Stimulated activated CD8-positive, alpha-beta memory T cell treated with anti-CD3 and anti-CD28 coated beads, Interleukin-4, amount 100 ng/mL, for 24 hours (primary cell): ENCODE measurements at places on chromosomes 7 and 10.

DNA sequence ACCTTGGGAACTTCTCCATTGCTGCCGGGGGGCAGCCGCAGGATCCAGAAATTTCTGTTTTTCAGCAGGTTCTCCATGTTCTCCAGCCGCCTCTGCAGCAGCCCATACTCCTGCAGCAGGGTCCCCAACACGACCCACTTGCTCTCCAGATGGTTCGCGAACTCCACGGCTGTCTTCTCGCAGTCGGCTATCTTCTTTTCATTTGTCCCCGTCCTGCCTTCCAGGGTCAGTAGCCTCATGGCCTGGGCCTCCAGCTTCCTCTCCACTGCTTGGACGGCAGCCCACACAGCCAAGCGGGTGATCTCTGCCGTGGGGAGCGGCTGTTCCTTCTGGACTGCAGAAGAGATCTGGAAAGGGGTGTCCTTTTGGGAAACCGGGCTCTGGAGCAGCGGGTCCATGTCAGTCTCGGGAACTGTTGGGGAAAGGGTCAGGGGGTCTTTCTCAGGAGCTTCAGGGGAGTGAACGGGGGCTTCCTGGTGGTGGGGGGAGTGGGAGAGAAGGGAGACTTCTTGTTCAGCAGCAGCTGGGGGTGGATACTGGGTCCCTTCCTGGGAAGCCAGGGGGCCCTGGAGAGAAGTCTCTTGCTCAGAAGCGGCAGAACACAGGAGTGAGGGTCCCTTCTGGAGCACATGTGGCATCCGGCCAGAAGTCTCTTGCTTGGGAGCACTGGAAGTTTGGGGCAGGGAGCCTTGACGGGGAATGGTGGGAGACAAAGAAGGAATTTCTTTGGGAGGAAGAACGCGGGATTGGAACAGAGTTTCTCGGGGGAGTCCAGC is 5.5 kb downstream of the ZNF777 start:
- no peak for DNase-seq

GRCh38 chr7:146146831-146147486 is 30.4 kb downstream of the CNTNAP2 start:
- no peak for DNase-seq

DNA sequence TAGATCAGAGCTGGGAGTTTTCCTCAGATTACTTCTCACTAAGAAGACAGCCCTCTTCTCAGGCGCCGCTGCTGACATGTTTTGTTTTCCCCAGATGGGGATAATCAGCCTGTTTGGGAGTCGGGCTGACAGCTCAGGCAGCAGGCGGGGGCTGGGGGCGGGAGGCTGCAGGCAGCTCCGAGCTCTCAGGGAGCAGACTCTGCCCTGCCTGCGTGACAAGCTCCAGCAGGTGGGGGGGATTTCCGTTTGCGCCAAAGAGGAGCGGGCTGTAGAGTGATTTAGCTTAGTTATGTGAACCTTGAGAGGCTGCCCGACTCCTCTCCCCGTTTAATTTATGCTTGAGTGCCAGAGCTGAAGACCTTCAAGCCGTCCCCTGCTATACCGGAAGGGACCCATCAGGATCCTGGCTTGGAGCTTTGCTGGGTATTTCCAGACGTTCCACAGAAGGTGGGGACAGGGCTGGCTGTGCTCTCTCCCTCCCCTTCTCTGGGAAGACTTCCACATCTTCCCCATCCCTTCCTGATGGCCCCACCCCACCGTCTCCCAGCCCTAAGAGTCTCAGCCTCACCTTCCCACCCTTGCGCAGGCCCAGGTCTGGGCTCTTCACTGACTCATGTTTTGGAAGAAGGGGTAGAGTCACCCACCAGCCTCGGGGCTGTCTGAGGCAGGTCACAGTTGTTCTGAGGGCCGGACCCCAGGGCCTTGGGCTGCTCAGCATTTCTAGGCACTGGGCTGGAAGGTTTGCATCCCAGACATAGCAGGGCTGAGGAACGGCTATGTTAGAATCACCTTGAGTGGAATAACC is 24.7 kb upstream of the ADCYAP1R1 start:
- DNase-seq, result no peak

- no peak for DNase-seq
Observed at GRCh38 chr10:100710151-100710871, 35.1 kb upstream of the PAX2 start.

- DNase-seq, result no peak
Observed at GRCh38 chr10:79628988-79629954, 18.5 kb downstream of the SFTPA1 start.

DNA sequence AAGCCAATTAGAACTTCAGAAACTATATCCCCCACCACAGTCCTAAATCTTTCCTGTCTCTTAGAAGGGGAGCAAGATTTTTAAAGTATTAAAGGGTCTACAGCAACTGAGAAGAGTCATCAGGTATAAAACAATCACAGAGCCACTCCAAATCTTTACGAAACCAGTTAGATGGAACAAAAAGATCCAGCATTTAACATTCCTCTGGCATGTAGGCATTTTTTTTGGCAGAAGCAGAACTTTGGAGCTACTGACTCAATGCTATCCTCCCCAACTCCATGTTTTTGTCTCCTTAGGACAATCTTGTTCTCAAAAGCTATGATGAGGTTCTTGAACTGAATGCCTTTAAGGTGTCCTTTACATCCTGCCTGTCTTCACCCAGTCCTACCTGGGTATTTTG is 333.3 kb downstream of the PRPF18 start:
- DNase-seq, result no peak

- DNase-seq, result peak; percentile 10
Observed at GRCh38 chr10:126749015-126749655, 78.6 kb upstream of the C10orf90 start.

GRCh38 chr10:80276335-80276734 is 13.1 kb downstream of the MAT1A start:
- no peak for DNase-seq

DNA sequence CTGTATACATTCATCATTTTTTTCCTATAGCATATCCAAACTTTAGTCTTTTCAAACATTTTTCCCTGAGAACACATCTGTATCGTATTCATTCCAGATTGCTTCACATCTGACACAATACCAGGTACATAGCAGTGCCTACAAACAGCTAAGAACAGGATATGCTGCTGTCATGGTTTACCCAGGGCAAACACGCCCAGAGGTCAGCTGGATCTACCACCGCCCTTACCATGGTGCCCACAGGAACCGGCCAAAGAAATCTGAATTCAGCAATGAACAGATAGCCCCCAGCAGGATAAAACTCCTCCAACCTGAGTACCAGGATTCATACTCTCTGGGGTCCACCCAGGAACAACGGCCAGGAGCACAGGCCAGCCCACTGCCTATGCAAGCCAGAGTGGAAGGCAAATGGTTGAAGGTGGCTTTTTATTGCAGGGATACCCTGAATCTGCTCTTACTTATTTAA is 43.0 kb downstream of the TNS3 start:
- DNase-seq, result no peak

DNA sequence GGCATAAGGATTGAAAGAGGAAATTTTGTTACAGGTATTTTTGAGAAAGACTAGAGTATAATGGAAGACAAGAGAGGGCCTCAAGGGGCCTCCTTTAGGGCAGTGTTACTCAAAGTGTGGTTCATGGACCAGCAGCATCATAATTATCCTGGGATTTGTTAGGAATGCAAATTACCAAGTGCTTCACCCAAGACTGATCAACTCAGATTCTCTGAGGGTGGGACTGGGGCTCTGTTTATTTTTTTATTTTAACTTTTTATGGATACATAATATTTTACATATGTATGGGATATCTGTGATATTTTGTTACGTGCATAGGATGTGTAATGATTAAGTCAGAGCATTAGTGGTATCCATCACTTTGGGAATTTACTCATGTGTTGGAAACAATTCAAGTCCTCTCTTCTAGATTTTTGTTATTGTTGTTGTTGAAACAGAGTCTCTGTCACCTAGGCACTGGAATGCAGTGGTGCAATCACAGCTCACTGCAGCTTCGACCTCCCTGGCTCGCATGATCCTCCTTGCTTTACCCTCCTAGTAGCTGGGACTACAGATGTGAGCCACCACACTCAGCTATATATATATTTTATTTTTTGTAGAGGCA is 2.2 kb upstream of the KCTD7 start:
- DNase-seq, result no peak

DNA sequence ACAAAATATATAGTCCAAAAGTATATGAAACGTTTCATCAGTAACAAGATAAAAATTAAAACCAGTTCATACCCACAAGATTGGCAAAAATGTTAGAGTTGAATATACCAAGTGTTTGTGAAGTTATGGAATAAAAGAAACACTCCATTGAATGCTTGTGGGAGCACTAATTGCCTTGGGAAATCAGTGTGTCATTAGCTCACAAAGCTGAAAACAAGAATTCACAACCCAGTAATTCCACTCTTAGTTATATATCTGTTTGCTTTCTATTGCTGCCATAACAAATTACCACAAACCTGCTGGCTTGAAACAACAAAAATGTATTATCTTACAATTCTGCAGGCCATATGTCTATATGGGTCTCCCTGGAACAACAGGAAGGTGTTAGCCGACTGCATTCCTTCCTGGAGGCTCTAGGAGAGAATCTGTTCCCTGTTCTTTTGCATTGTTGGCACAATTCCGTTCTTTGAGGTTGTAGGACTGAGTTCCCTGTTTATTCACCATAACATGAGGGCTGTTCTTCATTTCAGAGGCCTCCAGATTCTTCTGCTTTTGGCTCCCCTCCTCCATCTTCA is 45.7 kb downstream of the SEM1 start:
- no peak for DNase-seq

DNA sequence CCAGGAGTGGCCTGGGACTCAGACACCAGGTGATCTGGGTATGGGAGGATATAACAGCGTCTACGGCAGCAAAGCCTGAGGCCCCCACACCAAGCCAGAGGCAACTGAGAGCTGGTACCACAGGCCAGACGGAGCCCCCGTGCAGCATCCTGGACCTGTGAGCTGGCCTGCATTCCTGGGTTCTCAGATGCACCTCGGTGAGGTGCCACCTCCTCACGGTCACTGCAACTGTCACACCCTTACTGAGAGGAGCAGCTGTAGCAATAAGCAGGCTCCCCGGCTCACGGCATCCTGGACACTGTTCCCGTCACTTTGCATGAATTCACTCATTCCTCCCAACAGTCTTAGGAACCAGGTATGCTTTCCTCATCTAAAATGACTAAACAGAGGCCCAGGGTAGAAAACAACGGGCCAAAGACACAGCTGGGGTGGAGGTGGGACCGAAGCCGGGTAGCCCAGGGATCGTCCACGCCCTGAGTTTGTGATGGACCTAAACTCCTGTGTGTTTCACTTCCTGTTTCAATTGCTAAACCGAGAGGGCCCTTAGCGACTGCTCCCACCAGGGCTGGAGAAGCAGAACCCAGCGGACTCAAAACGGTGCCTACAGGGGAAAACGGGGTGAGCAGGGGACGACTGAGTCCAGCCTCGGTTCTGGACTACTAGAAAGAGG is 98.7 kb downstream of the CTBP2 start:
- no peak for DNase-seq

DNA sequence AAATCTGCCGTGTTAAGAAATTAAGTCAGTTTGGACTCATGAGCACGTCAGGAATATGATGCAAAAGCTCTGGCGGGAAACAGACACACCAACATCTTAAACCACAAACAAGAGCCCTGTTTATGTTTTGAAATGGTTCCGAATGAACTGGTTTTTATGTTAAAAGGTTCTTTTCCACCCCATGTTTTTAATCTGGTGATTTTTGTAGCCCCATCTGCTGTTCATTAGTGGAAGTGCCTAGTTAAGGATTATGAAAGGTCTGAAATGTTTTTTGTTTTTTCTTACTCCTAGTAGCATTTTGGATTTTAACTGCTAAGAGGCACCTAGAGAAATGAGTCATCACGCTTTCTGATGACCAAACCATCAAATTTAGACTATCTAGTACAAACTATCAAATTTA is 404.1 kb upstream of the MKI67 start:
- no peak for DNase-seq
